ENCODE measurements at places on chromosomes 2 and 18. TPM values are rescaled to one million over a fixed set of nuclear protein-coding genes. Genes with fewer than 3 reads are reported as not detected.

- DNase-seq, result peak; percentile 42
Observed at GRCh38 chr18:27599202-27599829, 414.2 kb upstream of the CHST9 start.

DNA sequence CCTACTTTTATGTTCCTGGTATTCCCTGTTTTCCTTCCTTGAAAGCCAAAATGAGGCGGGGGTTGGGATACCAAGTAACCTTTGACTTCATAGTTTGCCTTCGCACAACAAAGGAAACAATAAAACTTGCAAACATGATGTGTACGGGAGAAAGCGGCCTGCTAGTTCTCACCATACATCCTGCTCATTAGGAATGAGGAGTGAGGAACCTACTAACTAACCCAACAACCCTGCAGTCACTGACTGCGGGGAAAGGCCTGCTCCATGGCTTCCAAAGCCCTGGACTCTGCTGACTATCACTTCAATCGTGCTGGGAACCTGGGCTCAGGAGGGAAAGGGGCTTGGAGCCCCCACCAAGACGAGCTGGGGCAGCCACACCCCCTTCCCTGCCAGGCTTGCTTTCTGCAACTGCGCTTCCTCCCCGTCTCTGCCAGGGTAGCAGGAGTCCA, 24.2 kb downstream of the RPL31 start:
- no peak for DNase-seq

GRCh38 chr2:240459401-240460252, 24.2 kb downstream of the GPC1 start:
- no peak for DNase-seq

DNA sequence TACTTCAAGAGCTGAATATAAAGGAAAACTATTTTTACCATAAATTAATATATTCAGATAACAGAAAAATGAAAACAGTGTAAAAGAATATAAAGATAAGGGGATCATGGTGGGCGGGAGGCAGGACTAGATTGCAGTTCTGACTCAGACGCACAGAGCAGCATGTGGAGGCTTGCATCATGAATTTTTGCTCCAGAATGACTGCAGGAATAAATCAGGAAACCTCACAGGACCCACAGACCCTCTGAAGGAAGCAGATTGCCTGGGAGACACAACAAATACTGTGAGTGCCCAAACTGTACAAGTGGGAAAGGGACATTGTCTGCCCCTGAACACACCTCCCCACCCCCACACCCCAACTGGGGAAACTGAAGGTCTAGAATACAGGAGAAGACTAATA, 19.2 kb upstream of the SIGLEC15 start:
- DNase-seq, result no peak

GRCh38 chr2:74515981-74516633, 1.9 kb downstream of the TLX2 start:
- DNase-seq, result no peak

GRCh38 chr2:198296665-198297308, 492.4 kb downstream of the PLCL1 start:
- peak; percentile 80 for DNase-seq

GRCh38 chr2:233424154-233424951, 70.1 kb downstream of the DGKD start:
- DNase-seq, result no peak

DNA sequence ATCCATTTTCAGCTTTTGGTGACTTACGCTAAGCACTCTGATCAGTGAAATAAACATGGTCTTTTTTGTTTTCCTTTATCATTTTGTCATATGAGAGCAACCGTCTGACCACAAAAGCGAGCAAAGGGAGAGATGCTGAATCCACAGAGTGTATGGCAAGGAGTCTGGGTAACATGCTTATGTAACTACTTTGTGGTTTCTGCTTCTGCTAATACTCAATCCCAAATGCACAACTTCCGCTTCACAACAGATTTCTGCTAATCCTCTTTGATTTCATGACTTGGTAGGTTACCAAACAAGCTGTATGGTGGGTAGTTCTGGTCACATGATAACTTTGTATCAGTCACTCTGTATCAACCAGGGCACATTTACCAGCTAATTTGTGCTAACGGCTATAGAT, 908.4 kb upstream of the CRIM1 start:
- no peak for DNase-seq

- DNase-seq, result no peak
Observed at GRCh38 chr2:54988612-54989011, 61.6 kb downstream of the RTN4 start.

- DNase-seq, result no peak
Observed at GRCh38 chr2:43269706-43270105, 43.3 kb upstream of the ZFP36L2 start.

DNA sequence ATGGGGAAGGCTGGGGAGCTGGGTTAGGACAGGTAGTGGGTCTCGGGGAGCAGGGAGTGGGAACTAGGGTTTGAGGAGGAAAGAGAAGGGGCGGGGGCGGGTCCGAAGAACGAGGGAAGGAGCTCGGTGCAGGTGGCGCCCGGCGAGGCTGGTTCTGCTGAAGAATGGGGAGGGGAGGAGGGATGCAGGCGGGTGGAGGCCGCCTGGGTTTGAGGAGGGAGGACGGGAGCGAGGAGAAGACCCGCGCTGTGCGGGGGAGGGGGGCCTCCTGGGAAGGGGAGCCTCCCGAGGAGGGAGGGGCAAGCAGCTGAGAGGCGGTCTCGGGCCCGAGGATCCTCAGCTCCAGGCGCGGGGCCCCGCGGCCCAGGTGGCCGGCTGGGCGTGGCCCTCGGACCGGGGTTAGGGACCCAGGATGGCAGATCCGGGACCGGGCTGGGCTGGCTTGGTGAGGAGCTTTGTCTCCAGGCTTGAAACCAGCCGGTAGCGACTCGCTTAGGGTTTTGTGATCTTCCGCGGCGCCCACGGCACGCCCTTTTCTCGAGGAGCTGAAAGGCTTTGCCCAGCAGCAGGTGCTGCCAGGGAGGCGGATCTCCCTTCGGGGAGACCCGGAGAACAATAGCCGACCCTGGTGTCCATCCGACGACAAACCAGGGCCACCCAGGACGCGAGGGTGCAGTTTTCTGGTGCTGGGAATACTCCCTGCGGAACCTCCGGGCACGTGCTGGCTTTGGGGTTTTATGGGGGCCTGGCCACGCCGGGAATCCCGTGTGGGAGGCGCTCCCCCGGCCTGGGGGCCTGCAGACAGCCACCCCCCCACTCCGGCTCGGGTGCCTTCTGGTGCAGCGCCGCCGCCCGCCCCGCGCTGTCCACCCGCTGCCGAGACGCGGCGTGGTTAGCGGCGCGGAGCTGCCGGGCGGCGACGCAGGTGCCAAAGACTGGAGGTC, 1.4 kb downstream of the DPYSL5 start:
- DNase-seq, result peak; percentile 7

- DNase-seq, result no peak
Observed at GRCh38 chr2:36965206-36965605, 1.1 kb downstream of the STRN start.

- DNase-seq, result no peak
Observed at GRCh38 chr2:236215761-236216333, 47.7 kb upstream of the GBX2 start.

- no peak for DNase-seq
Observed at GRCh38 chr2:132901661-132902060, 231.7 kb upstream of the LYPD1 start.

DNA sequence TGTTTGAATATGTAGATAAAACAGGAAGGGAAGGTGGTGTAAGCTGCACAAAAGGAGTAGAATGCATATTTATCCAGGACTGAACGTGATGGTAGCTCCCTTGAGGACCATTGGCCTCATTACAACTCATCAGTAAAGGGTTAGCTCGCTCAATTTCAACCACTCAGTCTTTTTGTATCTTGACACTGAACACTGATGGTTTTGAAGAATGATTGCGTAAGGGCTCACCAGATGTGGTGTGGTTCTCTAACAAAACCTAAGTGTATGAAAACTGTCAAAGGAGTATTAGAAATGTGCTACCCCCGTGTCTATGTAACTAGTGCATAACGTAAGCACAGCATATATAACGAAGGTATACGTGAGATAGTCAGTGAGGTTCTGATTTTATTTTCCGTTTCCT, 272.4 kb upstream of the THSD7B start:
- no peak for DNase-seq

DNA sequence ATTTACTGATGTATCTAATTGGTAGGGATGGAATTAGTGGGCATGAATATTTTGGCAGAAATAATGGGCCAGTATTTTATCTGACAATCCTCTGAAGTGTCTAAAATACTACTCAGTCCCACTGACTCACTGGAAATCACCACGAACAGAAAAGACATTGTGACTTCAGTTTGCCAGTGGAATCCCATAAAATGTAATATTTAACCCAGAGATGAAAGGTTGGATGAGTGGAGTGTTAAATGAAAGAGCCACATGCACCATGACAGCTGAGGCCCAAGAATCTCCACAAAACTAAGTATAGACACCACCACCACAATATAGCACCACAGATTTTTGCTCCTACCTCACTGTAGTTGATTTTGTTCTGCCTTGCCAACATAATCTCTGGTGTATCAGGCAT, 103.9 kb downstream of the NEB start:
- no peak for DNase-seq

DNA sequence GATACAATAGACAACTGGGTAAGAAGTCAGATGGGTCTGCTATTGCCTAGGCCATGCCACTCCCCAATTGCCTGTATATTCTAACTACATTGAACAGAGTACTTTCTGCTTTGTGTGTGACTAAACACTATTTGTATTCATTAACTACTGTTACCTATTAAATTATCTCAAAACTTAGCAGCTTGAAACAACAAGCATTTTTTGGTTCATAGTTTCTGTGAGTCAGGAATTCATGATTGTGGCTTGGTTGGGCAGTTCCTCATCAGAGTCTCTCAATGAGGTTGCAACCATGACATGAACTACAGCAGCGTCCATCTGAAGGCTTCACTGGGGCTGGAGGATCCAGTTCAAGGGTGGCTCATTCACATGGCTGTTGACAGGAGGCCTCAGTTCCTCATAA, 205.7 kb downstream of the EN1 start:
- no peak for DNase-seq

GRCh38 chr2:191180276-191180675, 29.5 kb upstream of the STAT4 start:
- no peak for DNase-seq

DNA sequence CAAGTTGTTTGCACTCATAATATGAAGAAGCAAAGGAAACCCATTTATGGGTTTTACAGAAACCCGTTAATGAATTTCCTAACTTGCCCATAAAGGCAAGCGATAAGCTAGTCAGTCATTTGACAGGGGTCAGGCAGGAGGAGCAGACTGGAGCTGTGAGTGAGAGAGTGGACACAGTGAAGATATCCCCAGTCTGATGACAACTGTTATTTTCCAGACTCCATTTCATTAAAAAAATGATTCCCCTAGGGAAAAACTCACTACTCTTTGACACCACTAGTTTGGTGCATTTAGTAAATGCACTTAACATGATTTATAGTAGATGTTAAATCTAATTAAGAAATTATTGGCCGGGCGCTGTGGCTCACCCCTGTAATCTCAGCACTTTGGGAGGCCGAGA, 80.8 kb downstream of the TGIF1 start:
- DNase-seq, result no peak

DNA sequence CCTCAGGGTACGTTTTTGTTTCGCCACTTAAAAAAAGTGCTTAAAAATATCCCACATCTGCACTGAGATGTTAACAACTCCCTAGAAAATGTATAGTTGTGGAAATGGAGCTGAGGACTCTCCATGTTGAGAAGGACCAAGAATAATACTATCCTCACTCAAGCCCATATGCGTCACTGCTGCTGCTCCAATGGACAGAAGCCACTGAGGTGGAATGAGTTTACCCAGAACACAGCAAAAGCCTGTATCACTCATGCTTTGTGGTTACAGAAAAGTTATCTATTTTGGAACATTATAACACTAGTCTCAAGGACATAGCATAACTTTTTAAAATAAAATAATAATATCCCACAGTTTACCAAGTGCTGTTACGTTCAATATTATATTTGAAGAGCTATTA, 31.9 kb downstream of the DSC3 start:
- no peak for DNase-seq

DNA sequence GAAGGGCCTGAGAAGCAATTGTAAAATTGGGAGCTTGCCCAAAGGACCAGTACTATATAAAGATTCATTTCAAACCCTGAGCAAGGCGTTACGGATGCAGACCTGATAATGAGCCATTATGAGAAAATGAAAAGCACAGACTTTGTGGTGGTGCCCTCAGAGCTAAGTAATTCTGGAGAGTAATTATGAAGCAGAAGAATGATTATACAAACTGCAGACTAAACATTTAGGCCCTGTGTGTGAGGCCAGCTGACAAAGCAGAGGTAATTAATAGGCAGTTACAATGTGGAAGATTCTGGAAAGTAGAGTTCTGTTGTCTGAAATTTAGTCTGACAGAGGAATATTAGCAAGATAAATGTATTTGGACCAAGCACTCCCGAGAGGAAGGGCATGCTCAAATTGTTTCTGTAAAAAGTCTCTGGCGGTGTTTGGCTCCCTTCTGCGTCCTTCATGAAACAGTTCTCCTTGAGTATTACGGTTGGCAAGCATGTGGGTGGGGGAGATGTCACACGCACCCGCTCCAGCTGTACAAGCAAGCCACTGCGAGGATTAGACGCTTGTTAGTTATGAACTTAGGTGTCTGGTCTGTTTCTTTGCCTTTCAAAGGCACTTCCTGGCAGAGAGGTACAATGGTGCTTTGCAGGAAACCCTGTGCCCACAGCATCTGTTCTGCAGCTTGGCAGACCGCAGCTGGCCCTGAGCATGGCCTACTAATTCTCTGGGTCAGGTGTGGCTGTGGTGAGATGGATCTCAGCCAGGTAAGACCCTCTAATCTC, 45.5 kb downstream of the CDC42EP3 start:
- DNase-seq, result no peak

GRCh38 chr18:65753520-65753919, 2.7 kb downstream of the CDH7 start:
- peak; percentile 74 for DNase-seq

DNA sequence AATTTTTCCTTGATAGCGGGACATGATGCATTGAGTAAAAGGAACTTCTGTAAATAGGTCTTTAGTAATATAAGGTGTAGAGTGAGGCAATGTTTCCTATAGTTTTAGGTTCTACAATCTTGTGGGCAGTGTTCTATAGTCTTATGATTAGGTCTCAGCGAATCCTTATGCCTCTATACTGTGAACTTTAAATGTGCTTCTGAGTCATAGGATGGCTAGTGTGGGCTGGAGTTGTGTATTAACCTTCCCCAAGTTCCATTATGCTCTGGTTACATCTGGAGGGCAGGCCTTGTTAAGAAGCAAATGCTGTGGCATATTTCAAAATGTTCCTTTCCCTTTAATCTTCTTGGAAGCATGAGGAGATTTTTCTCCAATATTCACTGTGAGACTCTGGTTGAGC, 73.5 kb downstream of the ROCK2 start:
- no peak for DNase-seq

The RTN4 gene
- polyA plus RNA-seq, result 309 TPM

The CGREF1 gene
- 8.1 TPM for polyA plus RNA-seq

The RAMP1 gene
- polyA plus RNA-seq, result 4.1 TPM

The GDF7 gene
- polyA plus RNA-seq, result 2.7 TPM

The EVA1A gene
- 16.3 TPM for polyA plus RNA-seq

The AQP4 gene
- 0.90 TPM for polyA plus RNA-seq

The TAF1B gene
- 23.3 TPM for polyA plus RNA-seq

The MARCHF4 gene
- polyA plus RNA-seq, result 0.05 TPM

The FBLN7 gene
- polyA plus RNA-seq, result 12.0 TPM

The ARHGEF4 gene
- 8.0 TPM for polyA plus RNA-seq

The POTEC gene
- 0.08 TPM for polyA plus RNA-seq

The SPC25 gene
- 15.5 TPM for polyA plus RNA-seq

The SESTD1 gene
- polyA plus RNA-seq, result 65.1 TPM

The TMEM178A gene
- polyA plus RNA-seq, result 93.3 TPM

The ATP6V1C2 gene
- 6.7 TPM for polyA plus RNA-seq

The ESPNL gene
- 5.1 TPM for polyA plus RNA-seq

The DNAH6 gene
- polyA plus RNA-seq, result 2.0 TPM

The TMEM198 gene
- polyA plus RNA-seq, result 3.1 TPM
